ENCODE measurements at places on chromosomes 7 and 10.
A peak's percentile ranks its signal among the peaks of the same experiment; 100 is the strongest.

DNA sequence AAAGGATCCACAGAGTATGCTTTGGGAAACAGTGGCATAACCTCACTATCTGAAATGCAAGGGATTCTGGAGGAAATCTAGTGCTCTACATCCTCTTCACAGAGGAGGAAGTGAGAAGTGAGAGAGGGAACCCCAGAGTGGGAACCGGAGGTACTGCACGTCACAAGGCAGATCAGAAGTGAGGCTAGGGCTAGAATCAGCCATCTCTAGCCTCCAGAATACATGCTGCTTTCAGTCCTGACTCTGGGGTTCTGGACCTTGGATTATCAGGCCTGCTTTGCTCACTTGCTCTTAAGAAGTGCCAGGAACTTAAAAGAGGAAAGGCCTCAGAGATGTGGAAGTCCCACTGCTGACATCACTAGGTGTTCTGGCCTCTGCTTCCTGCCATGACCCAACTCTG, 25.7 kb downstream of the ZNF503 start:
- DNase-seq: no peak

GRCh38 chr10:63217120-63217605, 84.0 kb downstream of the NRBF2 start:
- peak; percentile 72 for DNase-seq

GRCh38 chr10:104304927-104305326, 33.3 kb downstream of the ITPRIP start:
- DNase-seq: no peak

DNA sequence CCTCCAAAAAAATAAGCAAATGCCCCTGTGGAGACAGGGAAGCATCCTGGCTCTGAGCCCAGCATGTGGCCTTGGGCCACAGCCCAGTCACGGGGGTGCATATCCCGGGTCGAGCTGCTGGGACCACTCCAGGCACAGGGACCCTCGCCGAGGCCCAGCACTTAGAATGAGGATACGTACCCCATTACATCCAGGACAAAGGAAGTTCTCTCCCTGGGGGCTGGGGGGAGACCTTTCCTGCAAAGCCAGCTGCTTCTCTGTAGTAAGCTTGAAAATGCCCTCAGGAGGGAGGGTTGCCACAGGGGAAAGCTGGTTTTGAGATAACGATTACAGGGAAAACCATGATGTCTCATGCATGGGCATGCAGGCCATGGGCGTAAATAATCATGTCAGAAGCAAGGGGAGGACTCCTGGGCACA, 75.5 kb downstream of the HIPK2 start:
- DNase-seq: no peak

GRCh38 chr7:142603870-142604448, 145.3 kb upstream of the PRSS1 start:
- DNase-seq: peak; percentile 81

GRCh38 chr7:104816537-104816936, 197.5 kb upstream of the KMT2E start:
- no peak for DNase-seq

- no peak for DNase-seq
These were observed 69.5 kb downstream of the JMJD1C start for GRCh38 chr10:63396133-63396761.

GRCh38 chr10:31932838-31933237, 4.2 kb upstream of the ARHGAP12 start:
- DNase-seq: no peak

GRCh38 chr7:4416396-4417056, 265.6 kb upstream of the FOXK1 start:
- no peak for DNase-seq

DNA sequence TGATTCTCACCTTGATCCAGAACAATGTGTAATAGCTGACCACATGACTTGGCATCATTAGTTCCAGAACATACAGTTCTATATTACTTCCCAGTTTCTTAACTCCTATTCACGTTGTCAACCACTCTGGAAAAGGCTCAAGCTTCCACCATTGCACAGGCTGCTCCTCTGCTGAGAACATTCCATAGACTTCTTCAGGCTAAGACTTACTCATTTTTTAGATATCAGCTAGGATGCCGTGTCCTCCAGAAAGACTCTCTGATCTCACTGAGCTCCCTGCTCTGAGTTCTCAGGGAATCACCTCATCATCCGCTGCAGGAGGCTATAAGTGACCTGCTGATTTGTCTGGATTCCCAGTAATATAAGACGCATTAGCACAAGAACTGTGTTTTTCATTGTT, 73.1 kb downstream of the HTR7 start:
- no peak for DNase-seq

DNA sequence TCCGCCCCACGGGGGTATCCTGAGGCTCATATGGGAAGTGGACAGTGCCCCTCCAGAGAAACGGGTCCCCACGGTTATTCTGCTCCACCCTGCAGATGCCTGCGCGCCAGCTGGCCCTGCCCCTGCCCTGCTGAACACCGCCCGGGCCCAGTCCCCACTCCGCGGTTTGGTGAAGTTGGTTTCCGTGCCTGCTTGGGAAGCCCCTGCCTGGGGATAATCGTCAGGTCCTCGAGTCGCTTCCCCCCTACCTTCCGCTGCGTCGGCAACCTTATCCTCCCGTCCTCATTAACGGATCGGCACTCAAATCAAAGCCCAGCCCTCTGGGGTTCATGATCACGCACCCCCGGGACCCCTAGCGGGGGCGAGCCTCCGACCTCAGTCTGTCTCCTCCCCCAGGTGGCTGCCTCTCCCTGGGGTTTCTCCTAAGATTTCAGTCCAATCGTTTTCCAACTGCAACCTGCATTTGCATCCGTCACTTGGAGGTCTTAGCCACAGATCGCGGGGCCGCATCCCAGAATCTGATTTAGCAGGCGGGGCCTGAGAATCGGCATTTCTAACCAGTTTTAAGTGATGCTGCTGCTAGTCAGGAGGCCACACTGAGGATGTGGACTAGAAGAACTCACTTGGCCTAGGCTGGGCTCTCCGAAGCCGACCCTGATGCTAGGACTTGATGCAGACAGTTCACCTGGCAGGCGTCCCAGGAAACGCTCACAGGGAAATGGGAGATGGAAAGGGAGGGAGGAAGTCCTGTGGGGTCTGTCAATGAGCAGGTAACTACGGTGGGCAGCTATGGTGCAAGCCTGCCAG, 27.6 kb downstream of the WDR86 start:
- peak; percentile 56 for DNase-seq

DNA sequence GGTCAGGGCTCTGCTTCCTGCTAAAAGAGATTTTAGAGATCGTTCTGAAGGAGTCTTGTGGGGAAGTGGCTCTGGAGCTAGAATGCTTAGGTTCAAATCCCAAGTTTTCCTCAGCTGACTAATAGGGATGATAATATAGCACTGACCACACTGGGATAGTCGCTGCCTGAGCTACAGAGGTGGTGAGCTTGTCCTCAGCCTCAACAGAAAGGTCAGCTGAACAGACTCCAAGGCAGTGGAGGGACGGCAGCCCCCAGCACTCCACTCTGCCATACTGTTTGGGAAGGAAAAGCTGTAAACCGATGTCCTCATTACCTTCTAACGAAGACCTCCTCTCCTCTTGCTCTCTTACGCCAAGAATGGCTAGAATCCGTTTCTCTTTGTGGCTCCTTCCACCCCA, 36.2 kb downstream of the KAT6B start:
- DNase-seq: no peak

GRCh38 chr7:111763221-111763801, 201.0 kb upstream of the IMMP2L start:
- peak; percentile 82 for DNase-seq

- no peak for DNase-seq
These were observed 188.7 kb upstream of the PPP1R3A start for GRCh38 chr7:114107522-114107921.

- no peak for DNase-seq
These were observed 47.7 kb downstream of the LRRC20 start for GRCh38 chr10:70334526-70335245.

DNA sequence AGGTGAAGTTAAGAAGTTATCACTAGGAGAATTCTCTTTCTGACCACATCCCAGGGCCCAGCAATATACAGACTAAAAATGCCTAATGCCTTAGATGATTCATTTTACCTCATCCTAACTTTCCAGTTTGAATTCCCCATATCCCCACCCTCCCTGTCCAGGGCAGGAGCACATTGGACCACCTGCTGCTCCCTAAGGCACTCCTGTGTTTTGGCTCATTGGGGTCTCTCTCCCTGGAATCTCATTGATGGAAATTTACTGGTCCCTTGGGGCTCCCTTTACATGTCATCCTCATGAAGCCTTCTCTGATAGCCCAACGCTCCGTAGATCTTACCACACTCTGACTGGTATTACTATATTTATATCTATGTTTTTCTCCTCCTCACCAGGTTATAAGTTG, 2.7 kb downstream of the IL2RA start:
- DNase-seq: no peak

DNA sequence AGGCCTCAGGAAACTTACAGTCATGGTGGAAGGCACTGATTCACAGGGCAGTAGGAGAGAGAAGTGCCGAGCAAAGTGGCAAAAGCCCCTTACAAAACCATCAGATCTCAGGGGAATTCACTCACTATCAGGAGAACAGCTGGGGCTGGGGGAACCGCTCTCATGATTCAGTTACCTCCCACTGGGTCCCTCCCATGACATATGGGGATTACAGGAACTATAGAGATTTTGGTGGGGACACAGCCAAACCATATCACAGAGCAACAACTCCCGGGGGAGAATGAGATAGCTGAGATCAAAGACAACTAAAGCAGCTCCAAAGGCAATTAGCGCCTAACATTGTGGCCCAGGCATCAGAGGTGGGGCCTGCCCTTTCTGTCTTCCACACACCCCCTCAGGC, 85.4 kb upstream of the VOPP1 start:
- no peak for DNase-seq

- DNase-seq: no peak
These were observed 80.5 kb downstream of the ABCA13 start for GRCh38 chr7:48251766-48252165.

DNA sequence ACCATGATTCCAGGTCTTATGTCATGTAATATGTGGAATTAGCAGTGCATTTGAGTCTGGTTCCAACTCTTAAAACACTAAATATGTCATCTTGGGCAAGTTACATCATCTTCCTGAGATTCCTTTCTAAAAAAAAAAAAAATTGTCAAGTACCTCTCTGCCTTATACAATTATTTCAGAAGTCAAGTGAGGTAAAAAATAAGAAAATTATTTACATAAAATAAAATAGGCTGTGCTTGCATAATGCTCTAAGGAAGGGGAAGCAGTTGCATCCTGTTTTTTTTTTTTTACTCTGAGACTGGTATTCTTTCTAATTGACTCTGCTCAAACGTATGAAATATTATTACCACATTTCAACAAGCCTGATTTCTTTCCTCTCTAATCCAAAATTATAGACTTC, 55.1 kb upstream of the SEMA3A start:
- DNase-seq: no peak

DNA sequence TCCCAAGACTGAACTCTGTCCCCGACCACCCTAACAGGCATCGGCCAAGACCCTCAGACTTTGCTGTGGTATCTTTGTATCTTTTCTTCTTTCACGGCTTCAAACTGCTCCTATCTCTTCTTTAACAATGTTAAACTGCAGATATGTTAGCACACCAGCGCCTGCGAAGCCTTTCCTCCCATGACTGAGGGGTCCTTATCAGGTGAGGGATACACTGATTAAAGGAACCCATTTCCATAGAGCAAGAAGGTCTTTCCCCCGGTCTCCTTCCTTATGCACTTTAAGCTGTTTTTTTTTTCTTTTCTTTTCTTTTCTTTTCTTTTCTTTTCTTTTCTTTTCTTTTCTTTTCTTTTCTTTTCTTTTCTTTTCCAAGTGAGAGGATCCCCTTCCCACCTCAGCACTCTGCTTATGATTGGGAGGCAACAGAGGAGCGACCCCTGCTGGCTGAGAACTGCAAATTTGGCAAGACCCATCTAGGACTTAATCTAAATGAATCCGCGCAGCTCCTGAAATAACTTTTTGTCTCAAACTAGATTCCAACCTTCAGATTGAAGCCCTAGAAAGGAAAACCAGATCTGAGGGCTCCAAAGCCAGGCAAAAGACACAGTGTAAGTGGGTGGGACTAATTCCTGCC, 109.9 kb downstream of the ITGB8 start:
- DNase-seq: peak; percentile 87

- no peak for DNase-seq
These were observed 30.1 kb upstream of the POT1 start for GRCh38 chr7:124959676-124960075.

GRCh38 chr7:117086788-117087187, 133.5 kb downstream of the ST7 start:
- no peak for DNase-seq

GRCh38 chr10:72353028-72353964, 1.4 kb downstream of the DNAJB12 start:
- DNase-seq: peak; percentile 58

DNA sequence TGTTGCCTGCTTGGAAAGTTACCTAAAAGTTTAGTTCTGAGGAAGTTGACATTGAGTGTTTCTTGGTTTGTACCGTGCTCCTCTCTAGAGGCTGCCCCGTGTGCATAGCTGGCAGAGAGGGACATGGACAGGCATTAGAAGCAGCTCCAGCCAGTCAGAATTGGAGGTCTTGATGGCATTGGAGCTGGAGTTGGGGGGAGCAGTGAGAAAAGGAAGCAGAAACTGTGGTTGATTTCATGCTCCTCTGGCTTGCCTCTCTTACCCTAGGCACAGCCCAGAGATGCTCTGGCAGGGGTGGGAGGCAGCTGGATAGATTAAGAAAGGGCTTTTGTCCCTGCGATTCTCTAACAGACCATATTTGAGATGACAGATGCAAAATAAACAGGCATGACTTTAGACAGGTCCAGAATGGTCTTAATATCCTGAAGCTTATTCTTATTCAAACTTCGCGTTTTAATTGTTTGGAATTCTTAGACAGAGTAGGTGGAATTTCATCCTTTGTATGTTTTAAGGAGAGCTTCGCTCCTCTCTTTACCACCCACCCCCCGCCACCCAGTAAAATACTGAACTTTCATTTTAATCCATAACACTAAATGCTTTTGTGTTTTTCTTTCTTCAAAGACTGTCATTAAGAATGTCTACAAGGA, 73.5 kb upstream of the GLCCI1 start:
- DNase-seq: no peak

GRCh38 chr10:124588736-124589490, 127.3 kb downstream of the LHPP start:
- no peak for DNase-seq

GRCh38 chr10:94680544-94680943, 3.0 kb upstream of the CYP2C18 start:
- DNase-seq: no peak

DNA sequence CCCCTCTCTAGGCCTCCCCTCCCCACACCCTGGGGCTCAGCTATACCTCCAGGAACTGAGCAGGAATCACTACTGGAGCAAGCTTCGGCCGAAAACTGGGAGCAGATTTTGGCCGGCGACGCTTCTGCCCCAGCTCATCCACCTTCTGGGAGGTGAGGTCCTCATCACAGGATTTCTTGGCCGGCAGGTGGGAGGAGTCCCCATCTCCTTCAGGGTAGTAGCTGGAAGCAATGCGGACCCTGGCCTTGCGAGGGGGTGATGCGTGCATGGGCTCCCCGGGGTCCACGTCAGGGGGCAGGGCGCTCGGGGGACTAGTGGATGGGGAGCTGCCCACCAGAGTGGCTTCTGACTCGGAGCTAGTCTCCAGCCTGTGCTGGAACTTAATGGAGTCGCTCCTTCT, 105.5 kb downstream of the DLG5 start:
- DNase-seq: no peak

GRCh38 chr7:158539711-158540146, 47.9 kb downstream of the PTPRN2 start:
- no peak for DNase-seq

Measured in GM23338 (cell line).